Endothelial cell (in vitro differentiated cells): ENCODE measurements at places on chromosomes 5 and 9. TPM values are rescaled to one million over a fixed set of nuclear protein-coding genes. Genes with fewer than 3 reads are reported as not detected.

GDA gene
- total RNA-seq = 0.23 TPM

SNAPC3 gene
- 31.8 TPM for total RNA-seq

GARIN3 gene
- total RNA-seq = not detected

CD74 gene
- 170 TPM for total RNA-seq

KIAA1958 gene
- 15.1 TPM for total RNA-seq

CCL28 gene
- 0.46 TPM for total RNA-seq

IL13 gene
- not detected for total RNA-seq

MAP1B gene
- 251 TPM for total RNA-seq

PDE6A gene
- total RNA-seq = not detected

MOCS2 gene
- 29.6 TPM for total RNA-seq

SEMA6A gene
- total RNA-seq = 180 TPM

RXRA gene
- total RNA-seq = 83.3 TPM

FOXD4L6 gene
- not detected for total RNA-seq

SPINK4 gene
- not detected for total RNA-seq

HSPB3 gene
- not detected for total RNA-seq

ZNF608 gene
- 88.0 TPM for total RNA-seq

ENTR1 gene
- total RNA-seq = 45.0 TPM

CER1 gene
- 5.2 TPM for total RNA-seq

PCA3 gene
- 0.62 TPM for total RNA-seq

PITX1 gene
- total RNA-seq = 0.87 TPM

RFESD gene
- 0.97 TPM for total RNA-seq

TICAM2 gene
- total RNA-seq = 1.9 TPM

CTXN3 gene
- 5.4 TPM for total RNA-seq

POLR3G gene
- 5.9 TPM for total RNA-seq

PCDHGB5 gene
- total RNA-seq = 5.5 TPM

ADGRV1 gene
- total RNA-seq = 23.1 TPM

PPP1R2B gene
- total RNA-seq = not detected

COL5A1 gene
- total RNA-seq = 24.3 TPM

RUSC2 gene
- total RNA-seq = 22.3 TPM

BTNL8 gene
- 0.59 TPM for total RNA-seq

TMEM8B gene
- 9.0 TPM for total RNA-seq

GDNF gene
- total RNA-seq = not detected

ANKRD20A1 gene
- total RNA-seq = 0.54 TPM

PCDHB16 gene
- 10.9 TPM for total RNA-seq

KLHL9 gene
- 39.5 TPM for total RNA-seq
